Activated T-cell treated with anti-CD3 and anti-CD28 coated beads for 48 hours (primary cell): ENCODE measurements at places on chromosomes 1 and 21.

DNA sequence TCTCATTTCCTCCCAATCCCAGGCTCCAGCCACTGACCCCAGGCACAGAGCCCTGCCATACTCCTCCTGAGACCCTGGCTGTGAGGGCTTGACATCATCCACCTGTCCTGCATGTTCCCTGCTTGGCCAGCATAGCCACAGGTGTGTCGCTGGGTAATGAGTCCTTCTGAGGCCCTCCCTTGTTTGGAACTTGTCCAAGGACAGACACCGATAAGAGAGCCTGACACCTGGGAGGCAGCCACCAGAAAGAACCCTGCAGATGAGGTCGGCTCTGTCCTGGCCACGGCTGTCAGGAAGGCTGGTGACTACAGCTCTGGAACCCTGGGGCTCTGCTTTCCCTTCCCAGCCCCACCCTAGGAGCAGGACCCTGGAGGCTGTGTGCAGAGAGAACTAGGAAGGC, 34.6 kb downstream of the TMEM63A start:
- DNase-seq, result no peak

DNA sequence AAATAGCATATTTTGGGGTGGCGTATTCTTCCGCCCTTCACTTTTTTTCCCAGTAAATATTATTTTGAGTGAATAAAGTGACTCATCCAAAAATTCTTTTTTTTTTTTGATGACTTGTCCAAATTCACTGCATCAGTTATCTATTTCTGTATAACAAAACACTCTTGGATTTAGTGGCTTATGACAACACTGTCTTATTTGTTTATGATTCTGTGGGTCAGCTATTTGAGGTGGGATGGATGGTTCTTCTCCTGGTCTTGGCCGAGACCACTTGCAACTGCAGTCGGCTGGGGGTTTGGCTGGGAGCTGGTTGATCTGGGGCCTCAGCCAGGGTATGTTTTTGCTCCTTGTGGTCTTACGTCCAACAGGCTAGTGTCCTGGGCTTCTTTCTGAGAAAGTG, 39.9 kb upstream of the SRSF10 start:
- DNase-seq, result no peak

DNA sequence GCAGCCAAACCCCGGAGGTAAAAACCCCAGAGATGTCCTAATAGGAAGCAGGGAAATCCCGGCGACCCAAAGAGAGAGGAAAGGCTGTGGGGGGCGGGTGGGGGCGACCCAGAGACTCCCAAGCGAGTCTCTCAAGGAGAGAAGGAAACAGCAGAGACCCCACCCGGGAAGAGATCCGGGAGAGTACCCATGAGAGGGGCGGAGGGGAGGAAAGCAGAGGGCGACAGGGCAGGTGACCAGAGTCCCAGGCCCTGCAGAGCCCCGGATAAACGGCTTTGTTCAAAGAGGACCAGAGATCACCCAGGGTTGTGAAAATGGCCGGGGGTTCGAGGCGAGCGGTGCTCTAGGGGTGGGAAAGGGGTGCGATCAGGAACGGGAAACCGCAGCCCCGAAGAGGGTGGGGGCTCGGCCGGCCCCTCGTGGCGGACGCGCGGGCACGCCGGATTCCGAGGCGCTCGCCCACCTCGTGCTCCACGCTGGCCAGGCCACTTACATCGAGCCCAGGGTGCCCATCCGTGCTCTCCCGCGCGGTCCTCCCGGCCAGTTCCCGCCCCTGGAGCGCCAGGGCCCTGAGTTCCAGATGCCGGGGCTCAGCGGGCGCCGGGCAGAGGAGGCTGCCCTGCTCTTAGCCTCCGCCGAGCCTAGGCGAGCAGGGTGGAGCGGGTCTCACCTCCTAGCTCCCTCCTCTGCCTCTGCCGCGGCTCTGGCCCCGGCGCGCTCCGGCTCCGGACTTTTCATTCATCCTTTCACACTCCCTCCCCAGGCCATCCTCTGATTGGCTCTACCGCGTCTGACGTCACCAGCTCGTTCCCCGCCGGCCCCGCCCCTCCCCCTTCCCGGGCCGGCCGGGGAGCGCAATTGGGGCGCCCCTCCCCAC, 52.3 kb downstream of the RHBG start:
- peak; percentile 63 for DNase-seq

GRCh38 chr1:28091043-28091781, 2.8 kb upstream of the EYA3 start:
- peak; percentile 65 for DNase-seq

DNA sequence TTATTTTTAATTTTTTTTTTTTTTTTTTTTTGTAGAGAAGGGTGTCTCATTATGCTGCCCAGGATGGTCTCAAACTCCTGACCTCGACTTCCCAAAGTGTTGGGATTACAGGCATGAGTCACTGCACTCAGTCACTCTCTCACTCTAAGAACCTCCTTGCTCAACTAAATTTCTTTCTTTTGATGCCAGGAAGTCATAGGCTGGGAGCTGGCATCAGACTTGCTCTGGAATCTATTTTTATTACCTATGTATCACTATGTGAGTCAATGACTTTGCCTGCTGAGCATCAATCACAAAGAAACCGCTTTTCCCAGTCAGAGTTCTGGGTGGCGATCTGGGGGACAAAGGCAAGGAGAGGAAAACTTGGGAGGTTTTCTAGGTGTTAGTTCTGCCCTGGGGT, 35.5 kb upstream of the PARP1 start:
- no peak for DNase-seq

DNA sequence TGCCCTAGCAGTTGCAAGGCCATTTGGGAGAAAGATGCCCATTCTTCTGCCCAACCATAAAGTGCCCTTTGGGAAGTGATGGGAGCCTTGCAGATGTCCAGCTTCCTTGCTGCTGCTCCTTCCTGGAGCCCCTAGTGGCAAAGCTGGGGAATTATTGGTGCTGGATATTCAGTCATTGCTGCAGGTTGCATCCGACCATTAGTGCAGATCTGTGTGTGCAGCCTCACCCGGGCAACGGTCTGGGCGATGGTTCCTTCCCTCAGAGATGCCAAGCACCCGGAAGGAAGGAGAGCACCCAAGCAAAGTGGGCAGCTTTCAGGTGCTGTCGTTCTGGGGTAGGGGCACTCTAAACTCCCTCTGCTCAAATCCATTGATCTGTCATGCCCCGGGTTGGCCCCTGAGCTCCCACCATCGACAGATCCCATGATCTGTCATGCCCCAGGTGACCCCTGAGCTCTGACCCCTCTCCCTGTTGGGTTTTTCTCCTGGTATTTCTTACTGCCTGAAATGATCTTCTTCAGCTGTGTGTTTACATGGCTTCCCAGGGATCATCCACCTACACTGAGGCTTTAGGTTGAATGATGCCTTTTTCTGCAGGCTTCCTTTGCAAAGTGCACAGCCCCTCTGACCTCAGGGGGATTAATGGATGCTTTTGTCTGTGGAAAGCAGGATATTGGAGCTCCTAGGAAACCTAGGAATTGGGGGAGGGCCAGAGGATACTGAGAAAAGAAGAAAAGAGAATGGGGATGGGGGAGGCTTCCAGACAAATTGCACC, 467.5 kb downstream of the PTPRU start:
- no peak for DNase-seq

DNA sequence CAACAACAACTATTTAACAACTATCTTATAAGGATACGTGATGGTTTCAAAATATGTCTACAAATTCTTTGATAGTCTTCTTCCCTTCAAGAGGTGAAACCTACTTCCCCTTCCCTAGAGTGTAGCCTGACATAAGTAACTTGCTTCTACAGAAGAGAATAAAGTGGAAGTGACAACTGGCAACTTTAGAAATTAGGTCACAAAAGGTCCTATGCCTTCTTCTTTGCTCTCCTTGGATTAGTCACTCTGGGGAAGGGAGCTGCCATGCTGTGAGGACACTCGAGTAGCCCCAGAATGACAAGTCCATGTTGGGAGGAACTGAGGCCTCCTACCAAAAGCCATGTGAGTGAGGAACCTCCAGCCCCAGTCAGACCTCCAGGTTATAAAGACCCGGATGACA, 19.2 kb downstream of the EFCAB14 start:
- no peak for DNase-seq

DNA sequence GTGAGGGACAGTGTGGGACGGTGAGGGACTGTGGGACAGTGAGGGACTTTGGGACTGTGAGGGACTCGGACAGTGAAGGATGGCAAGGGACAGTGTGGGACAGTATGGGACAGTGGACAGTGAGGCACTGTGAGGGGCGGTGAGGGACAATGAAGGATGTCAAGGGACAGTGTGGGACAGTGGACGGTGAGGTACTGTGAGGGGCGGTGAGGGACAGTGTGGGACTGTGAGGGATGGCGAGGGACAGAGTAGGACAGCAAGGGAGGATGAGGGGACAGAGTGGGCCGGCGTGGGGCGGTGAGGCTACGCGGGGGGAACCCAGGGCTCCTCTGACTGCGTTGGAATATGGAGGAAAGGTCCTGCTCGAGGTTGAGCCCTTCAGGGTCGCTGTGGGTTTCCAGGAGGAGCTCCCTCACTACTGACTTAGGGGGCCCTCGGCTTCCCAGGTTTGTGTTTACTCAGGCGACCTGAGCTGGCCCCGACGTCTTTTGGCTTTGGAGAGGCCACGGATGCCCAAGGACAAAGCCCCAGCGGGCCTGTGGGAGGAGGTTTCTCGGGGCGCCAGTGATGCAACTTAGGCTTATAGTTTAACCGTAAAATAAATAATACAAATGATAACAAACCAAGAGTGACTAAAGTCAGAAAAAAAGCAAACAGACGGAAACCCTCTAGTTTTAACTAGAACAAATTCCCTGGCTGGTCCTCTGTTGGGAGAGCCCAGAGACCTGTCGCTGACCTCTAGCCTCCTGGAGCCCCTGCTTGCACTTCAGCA, 1.1 kb upstream of the ERRFI1 start:
- DNase-seq, result no peak

- DNase-seq, result no peak
These were observed at the start of gene MYBPHL for GRCh38 chr1:109306832-109307273. MYBPHL (minus strand) TSS chr1:109307011; CDS start chr1:109306991, 20 bp downstream.

- no peak for DNase-seq
These were observed 29.4 kb downstream of the MAP3K7CL start for GRCh38 chr21:29159842-29160241.

- no peak for DNase-seq
These were observed 20.1 kb downstream of the URB1 start for GRCh38 chr21:32372755-32373154.

DNA sequence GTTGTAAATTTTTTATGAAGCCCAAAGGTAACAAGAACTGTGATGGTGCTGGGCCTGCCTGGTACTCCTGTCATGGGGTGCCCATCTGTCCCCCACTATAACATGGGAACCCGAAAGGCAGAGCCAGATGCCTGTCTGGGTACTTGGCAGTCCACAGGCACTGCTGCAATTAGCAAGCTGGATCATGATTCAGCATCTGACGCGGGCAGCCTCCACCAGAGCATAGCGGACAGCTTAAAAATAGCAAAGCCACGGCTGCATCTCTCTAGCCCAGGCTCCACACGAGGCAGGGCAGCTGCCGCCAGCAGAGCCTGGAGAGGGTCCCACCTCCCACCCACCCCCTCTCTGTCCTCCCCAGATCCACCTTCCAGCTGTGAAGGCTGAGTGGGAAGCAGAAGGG, 22.9 kb downstream of the SUSD4 start:
- DNase-seq, result no peak

DNA sequence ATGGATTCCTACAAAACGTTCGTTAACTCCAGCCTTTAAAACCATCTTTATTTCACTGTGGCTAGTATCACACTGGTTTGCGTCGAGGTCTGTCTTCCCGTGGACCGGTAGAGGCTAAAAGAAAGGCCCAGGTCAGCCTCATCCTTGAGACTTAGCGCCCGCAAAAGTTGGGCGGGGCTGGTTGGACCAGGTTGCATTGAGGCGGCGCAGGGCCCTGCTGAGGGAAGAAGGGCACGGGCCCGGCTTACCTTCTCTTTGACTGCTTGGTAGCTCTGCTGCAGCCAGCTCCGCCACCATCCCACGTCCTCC, 455 bp downstream of the BSDC1 start:
- no peak for DNase-seq

DNA sequence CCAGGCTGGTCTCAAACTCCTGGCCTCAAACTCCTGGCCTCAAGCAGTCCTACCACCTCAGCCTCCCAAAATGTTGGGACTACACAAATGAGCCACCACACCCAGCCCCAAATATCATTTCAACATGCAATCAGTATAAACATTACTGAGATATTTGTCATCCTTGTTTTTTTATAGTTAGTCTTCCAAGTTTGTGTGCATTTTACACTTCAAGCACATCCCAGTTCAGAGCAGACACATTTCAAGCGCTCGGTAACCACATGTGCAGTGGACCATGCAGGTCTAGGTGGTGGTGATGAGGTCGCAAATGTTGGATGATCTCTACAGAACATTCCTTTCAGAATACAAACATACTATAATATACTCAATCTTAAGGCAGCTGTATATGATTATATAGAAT, 23.8 kb upstream of the APP start:
- no peak for DNase-seq

GRCh38 chr1:31788825-31789256, 24.7 kb upstream of the ADGRB2 start:
- DNase-seq, result no peak

- DNase-seq, result no peak
These were observed 355.1 kb downstream of the NPHP4 start for GRCh38 chr1:5637171-5637570.

- DNase-seq, result no peak
These were observed 23.1 kb upstream of the C1orf198 start for GRCh38 chr1:230891413-230891812.

- no peak for DNase-seq
These were observed 821 bp downstream of the MASP2 start for GRCh38 chr1:11046270-11046566.

DNA sequence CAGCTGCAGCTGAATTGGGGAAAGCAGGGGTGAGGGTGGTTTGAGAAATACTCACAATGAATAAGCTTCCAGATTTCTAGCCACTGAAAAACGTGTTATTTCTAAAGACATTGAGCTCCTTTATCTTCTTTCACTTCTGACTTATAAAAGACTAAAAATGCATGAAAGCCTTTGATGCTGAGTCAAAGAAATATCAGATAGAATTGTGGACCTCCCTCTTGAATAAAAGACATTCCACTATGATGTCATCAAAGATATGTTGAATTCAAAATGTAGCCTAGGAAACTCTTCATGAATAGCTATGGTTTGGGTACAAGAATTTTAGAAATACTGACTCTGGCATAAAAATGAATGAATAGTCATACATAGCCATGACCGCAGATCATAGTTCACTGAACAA, 44.7 kb upstream of the COL24A1 start:
- DNase-seq, result no peak
